ENCODE measurements at places on chromosomes 5 and 9.

DNA sequence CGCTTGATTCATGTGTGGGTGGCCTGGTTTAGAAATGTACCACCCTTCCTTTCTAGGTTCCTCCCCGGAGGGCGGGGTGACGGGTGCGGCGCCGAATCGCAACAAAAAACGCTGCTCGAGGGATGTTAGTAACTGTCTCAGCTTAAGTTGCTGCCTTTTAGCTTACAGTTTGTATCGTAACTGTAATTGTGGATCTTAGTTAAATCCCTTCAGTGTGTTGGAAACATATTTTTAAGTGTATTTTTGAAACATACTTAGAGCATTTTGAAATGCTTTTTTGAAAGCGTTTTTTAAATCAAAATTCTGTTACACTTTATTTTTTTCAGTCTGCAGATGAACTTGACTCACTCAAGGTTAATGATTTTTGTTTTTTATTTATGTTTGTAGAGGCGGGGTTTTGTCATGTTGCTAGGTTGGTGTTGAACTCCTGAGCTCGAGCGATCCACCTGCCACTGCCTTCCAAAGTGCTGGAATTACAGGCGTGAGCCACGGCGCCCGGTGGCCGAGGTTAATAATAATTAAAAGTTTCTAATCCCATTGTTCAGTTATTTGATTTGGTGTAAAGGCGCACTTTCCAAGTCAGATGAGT is 997 bp upstream of the CHD1 start:
- no peaks in the 10 kb centered on the region for H3K4me1 ChIP-seq
- H3K36me3 ChIP-seq: peaks cover 9% of the 10 kb centered on the region
- no peaks in the 10 kb centered on the region for H3K27me3 ChIP-seq

DNA sequence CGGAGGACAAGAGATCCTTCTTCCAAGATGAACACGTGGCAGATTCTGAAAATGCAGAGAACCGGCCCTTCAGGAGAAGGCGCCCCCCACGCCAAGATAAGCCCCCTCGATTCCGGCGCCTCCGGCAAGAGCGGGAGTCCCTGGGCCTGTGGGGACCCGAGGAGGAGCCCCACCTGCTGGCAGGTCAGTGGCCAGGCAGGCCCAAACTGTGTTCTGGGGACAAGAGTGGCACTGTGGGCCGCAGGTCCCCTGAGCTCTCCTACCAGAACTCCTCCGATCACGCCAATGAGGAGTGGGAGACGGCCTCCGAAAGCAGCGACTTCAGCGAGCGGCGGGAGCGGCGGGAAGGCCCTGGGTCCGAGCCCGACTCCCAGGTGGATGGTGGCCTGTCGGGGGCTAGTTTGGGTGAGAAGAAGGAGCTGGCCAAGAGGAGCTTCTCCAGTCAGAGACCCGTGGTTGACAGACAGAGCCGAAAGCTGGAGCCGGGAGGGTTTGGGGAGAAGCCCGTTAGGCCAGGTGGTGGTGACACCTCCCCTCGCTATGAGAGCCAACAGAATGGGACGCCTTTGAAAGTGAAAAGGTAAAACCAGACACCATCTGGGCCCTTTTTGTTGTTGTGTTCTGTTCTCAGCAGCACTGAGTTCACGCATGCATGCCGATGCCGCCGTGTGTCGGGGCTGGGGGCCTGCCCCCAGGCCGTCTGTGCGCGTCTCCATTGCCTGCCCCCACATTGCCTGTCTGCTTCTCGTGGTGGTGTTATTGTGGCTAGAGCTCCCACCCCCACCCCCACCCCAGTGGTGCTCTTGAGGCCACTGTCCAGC is 26.6 kb upstream of the POMT1 start:
- no peaks in the 10 kb centered on the region for H3K27me3 ChIP-seq
- peak overlapping the region; percentile 66 for H3K27ac ChIP-seq
- DNase-seq: no peak
- no peak overlapping the region for H3K4me3 ChIP-seq

DNA sequence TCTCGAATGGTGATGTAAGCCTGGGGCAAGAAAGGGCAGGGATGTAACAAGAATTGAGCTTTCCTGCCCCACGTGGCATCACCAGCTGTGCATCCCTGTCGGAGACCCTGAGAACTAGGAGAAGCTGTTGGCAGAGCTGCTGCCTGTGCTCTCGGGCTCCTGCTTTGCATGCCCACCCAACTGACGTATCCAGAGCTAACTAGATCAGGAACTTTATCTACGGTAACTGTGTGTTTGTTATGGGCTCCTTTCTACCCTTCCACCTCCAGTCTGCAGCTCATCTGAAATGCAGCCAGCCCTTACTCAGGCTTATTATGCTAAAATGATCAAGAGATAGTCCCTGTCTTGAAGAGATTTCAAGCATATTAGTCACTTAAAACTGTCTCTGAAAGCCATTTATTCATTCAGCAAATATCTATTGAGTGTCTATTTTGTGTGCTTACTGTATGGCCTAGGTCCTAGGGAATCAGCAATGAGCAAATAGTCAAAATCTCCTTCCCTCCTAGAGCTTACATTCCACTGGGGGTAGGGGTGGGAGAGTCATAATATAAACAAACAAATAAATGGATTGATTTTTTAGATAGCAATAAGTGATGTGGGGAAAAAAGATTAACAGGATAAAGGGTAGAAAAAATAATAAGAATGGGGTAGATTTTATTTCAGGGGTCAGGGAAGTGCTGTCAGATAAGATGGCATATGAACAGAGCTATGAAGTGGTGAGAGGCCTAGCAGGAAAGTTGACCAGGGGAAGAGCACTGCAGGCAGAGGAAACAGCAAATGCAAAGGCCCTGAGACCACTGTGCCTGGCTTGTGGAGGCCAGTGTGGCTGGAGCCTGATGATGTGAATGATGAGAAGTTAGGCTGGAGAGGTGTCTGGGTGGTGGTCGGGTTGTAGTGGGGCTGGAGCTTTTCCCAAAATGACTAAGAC is 118.2 kb downstream of the GALNT10 start:
- no peaks in the 10 kb centered on the region for H3K4me1 ChIP-seq
- no peak overlapping the region for H3K27ac ChIP-seq

- no peaks in the 10 kb centered on the region for H3K4me1 ChIP-seq
- H3K4me3 ChIP-seq: no peak overlapping the region
- DNase-seq: no peak
- H3K27me3 ChIP-seq: no peaks in the 10 kb centered on the region
- no peak overlapping the region for H3K27ac ChIP-seq
These were observed 546.4 kb upstream of the ARRDC3 start for GRCh38 chr5:91929522-91929817.

GRCh38 chr5:142311725-142312124 is 13.1 kb downstream of the SPRY4 start:
- no peaks in the 10 kb centered on the region for H3K27me3 ChIP-seq
- peaks cover 43% of the 10 kb centered on the region for H3K4me1 ChIP-seq
- H3K27ac ChIP-seq: no peak overlapping the region
- no peak overlapping the region for H3K4me3 ChIP-seq
- peaks cover 21% of the 10 kb centered on the region for H3K36me3 ChIP-seq

- no peak for DNase-seq
- no peaks in the 10 kb centered on the region for H3K27me3 ChIP-seq
- no peak overlapping the region for H3K4me3 ChIP-seq
- H3K27ac ChIP-seq: no peak overlapping the region
- no peaks in the 10 kb centered on the region for H3K4me1 ChIP-seq
- H3K36me3 ChIP-seq: no peaks in the 10 kb centered on the region
These were observed 2022.1 kb upstream of the ACO1 start for GRCh38 chr9:30362373-30362772.

- no peaks in the 10 kb centered on the region for H3K36me3 ChIP-seq
- H3K27ac ChIP-seq: no peak within 1 kb of the TSS
- H3K4me3 ChIP-seq: no peak within 1 kb of the TSS
- no peaks in the 10 kb centered on the region for H3K4me1 ChIP-seq
These were observed at the start of gene ACTBL2 for GRCh38 chr5:57482671-57483106. ACTBL2 (minus strand) TSS chr5:57482811; CDS start chr5:57482707, 104 bp downstream.

- H3K4me1 ChIP-seq: no peaks in the 10 kb centered on the region
- no peak overlapping the region for H3K27ac ChIP-seq
- H3K36me3 ChIP-seq: no peaks in the 10 kb centered on the region
- no peaks in the 10 kb centered on the region for H3K27me3 ChIP-seq
- H3K4me3 ChIP-seq: no peak overlapping the region
- no peak for DNase-seq
These were observed 21.3 kb downstream of the KCTD16 start for GRCh38 chr5:144191998-144192397.

- H3K4me1 ChIP-seq: no peaks in the 10 kb centered on the region
- no peak overlapping the region for H3K4me3 ChIP-seq
- H3K27me3 ChIP-seq: no peaks in the 10 kb centered on the region
- H3K36me3 ChIP-seq: no peaks in the 10 kb centered on the region
- no peak overlapping the region for H3K27ac ChIP-seq
- DNase-seq: no peak
These were observed 25.2 kb downstream of the TGFBR1 start for GRCh38 chr9:99130069-99130468.

GRCh38 chr9:6488395-6488794 is 75.4 kb downstream of the UHRF2 start:
- no peaks in the 10 kb centered on the region for H3K4me1 ChIP-seq
- no peak overlapping the region for H3K4me3 ChIP-seq
- peaks cover 35% of the 10 kb centered on the region for H3K36me3 ChIP-seq
- DNase-seq: no peak

Data from right atrium auricular region (tissue), 2 donors.